Activated T-cell treated with anti-CD3 and anti-CD28 coated beads, Interleukin-2, amount 50 U/mL, for 4 hours (primary cell): ENCODE measurements at places on chromosomes 3 and 15.

DNA sequence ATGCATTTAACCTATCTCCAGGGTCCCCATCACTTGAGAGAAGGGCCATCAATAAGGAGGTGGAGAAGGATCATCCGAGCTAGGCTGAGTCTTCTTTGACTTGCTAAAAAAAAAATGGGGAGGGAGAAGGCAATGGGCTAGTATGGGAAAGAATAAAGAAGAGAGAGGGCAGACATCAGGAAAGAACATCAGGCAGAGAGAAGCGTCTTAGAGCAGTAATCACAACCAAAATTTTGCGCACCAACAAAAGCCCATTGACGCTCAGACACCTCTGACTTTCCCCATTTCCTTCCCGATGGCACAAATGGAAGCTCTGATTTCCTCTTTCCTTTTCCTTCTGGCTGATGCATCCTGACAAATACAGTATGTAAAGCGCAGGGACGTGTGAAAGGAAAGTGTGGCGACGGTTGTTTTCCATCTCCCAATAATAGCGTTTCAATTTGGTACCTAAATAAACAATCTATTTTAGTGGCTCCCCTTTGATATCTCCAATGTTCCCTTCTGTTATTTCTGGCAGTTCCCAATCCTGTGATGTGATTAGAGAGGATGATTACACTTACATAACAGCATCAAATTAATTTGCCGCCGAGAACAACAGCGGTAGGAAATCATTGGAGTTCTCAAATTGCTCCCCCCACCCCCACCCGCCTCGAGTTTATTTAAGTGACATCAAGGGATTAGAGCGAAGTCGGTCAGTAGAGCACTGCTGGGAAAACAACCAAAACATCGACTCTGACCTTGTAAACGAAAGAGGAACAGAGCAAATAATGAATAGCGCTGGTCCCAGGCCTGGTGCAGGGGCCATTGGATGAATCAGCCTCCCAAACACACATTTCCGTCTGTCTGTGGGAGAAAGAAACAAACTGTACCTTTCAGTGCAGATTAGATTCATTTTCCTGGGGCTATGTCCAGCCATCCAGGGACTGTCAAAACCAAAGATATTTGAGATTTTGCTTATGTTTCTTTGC lies 273.3 kb upstream of the ICE2 start:
- no peak for DNase-seq

DNA sequence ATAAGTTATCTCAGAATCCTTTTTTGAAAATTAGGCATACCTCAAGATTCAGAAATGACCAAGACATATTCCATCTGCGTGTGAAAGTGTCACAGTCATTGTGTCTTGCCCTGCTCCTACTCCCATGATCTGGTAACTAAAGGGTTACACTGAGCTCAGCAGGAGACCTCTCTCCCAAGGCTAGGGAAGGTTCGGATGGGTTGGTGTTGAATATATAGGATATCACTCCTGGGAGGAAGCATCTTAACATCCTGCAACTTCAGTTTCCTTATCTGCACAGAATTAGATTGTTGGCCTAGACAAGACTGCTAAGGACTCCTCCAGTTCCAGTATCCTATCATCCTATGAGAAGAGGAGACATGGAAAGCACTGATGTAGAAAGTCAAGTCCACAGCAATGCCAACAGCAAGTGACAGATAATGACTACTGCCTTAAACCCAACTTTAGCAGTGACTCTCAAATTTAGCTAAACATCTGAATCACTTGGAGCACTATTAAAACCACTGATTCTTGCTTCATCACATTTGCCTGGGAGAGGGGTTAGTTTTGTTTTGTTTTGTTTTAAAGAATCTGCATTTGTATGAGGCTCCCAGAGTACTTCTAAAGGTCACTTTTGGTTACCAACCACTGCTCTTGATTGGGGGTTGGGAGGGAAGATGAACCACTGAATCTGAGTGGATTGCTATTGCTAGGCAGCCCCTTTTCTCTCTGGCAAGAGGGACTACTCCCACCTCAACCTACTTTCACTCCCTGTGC lies 9.7 kb downstream of the ADAMTS9 start:
- DNase-seq, result no peak

DNA sequence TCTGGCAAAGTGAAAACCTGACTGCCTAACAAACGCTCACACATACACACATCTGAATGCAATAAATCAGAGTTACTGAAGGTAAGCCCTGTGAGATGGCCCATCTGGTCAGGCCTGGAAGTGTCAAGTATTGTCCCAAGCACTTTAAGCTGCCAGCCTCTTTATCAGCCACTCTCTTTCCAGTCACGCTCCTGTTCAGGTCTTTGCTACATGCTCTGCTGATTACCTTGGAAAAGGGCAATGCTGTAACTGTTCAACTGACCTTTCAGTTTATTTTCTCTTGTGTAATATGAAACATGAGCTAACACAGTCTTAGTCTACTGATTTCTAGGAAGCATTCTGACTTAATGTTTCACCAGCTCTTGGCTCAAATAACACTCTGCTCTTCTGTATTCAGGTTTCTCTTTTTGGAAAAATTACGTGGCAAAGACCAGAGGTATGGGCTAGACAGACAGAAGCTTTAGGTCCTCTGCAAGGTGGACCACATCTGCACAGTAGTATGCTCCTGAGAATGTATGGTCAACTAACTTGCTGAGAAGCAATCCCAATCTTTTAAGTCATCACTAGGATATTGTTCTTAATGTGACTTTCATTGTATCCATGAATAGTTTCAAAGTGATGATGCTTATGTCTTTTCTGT lies 44.5 kb downstream of the GBE1 start:
- no peak for DNase-seq

DNA sequence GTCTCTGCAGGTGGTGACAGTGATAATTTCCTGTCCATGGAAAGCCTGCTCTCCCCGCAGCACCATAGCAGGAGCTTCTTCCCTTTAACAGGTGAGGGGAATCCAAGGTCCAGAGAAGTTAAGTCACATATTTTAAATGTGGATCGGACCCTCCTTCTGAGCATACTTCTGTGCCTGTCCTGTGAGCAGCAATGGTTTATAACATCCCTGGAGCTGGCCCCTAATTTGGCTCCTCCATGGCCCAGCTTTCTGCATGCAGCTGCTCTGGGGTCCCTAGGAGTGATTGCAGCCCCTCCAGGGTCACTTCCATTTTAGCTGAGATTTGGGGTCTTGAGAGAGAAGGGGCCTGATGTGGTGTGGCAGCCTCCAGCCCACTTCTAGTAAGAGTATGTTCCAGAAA lies 127.8 kb downstream of the EEFSEC start:
- no peak for DNase-seq

GRCh38 chr3:123817413-123817812 lies 66.7 kb downstream of the MYLK start:
- no peak for DNase-seq

DNA sequence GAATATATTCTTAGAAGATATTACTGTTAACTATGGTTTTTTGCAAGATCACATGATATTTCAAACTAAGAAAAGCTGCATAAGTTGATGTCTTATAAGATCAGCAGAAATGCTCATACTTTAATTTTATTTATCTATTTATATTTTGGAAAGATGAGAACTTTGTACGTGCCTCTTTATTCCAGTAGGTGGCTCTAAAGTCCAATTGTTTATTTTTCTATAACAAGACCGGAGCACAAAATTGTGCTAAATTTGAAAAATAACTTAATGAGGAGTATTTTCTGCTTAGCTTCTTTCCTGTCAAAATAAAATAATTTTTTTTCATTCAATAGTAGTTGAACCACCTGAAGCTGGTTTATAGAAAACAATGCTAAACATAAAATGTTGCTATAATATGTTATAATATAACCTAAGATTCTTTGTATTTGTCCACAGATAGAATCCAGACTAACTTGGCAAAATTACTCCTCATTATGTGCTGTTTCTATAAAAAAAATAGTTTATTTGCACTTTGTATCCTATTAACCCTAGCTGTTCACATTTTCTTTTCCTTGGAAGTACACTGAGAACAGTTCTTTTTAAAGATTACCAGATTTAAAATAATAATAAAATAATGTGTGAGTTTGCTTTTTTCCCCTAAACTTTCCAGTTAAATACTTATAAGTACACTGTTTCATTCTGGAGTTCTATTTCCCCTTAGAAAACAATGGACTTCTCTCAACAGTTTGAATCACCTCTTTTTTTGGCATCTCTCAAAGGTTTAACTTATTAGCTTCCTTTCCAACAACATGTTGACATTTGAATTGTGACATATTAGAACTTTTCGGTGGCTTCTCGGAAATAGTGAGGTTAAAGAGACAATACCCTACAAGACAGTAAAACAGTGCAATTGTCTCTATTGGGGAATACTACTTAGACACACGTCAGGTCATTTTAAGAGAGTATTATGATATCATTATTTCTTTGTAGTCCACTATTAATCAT lies 530.0 kb downstream of the MECOM start:
- no peak for DNase-seq
